WTC11 (cell line): ENCODE measurements at places on chromosomes 12 and 14.
A peak's percentile ranks its signal among the peaks of the same experiment; 100 is the strongest.

- DNase-seq = peak; percentile 15
Observed at GRCh38 chr12:62656591-62657362, 190.2 kb downstream of the MON2 start.

DNA sequence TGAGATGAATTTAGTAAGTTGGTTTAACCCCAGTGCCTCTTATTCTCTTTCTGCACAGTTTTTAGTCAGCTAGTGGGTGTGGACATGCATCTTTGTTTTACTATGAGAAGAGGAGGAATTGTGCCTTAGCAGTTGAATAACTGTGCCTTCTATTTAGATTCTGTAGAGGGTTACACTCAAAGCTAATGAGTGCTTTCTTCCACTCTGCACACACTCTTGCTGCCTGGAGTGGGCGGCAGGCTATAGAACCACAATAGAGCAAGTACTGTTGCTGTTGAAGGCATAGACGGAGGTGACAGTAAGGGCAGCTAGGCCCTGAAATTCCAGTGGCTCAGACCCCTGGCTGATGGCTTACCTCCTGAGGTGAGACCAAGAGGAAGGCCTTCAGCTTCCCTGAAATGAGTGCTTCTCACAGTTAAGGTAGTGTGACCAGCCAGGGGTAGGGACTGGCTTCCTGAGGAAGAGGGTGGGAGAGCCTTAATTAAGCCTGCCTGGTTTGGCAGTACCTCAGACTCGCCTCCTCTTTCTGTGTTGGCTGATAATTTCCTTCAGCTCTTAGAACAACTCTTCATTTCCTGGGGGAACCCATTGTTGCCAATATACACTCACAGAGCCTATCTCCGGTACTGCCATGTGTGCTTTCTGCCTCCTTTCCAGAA, 24.7 kb downstream of the SUSD6 start:
- no peak for DNase-seq

- no peak for DNase-seq
Observed at GRCh38 chr14:67562025-67562775, 29.1 kb downstream of the PLEKHH1 start.

GRCh38 chr12:26678697-26679660, 154.0 kb downstream of the ITPR2 start:
- no peak for DNase-seq

DNA sequence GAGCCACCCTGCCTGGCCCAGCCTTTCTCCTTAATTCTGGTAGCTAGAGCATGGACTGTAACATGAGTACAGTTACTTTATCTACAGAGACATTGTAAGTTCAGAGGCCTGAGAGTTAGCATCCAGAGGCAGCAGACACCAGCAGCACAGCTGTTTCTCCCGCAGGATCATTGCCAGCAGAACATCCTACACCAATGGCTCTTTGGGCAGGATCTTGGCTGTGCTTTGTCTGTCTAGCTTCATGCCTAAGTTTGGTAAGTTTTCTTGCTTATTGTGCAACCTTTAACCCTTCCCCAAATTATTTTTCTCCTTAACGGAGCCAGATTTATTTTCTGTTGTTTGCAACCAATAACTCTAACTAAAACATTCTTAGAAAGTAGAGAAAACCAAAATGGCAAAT, 21.6 kb downstream of the C12orf71 start:
- DNase-seq = no peak

- peak; percentile 68 for DNase-seq
Observed at GRCh38 chr14:89013098-89013504, 188.7 kb downstream of the TTC8 start.

DNA sequence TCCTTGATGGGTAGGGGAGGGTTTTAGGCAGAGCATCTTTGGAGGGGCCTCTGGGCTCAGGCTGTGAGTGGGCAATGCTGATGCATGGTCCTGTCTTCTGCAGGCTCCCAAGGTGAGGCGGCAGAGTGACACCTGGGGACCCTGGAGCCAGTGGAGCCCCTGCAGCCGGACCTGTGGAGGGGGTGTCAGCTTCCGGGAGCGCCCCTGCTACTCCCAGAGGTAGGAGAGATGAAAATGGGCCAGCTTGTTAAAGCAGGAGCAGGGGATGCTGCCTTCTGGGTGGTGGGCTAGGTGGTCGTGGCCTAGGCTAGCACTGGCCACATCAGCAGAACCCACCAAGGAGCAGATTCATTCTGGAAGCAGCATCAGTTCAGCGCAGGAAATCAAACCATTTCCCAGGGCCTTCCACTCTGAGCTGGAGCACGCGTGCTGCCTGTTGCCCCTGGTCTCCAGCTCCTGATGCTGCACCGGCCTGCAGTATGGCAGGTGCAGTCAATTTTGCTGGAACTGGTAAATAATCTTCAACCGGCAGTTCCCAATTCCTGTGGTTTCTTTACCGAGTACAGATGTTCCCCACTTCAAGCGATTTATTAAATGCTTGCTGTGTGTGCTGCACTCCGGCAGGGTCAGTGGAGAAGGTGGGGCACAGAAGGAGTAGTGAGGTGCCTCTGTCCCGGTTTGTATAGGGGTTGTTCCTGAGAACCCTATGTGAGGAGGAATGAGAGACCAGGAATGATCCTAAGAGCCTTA, 7.4 kb downstream of the PAPLN start:
- DNase-seq = peak; percentile 7

DNA sequence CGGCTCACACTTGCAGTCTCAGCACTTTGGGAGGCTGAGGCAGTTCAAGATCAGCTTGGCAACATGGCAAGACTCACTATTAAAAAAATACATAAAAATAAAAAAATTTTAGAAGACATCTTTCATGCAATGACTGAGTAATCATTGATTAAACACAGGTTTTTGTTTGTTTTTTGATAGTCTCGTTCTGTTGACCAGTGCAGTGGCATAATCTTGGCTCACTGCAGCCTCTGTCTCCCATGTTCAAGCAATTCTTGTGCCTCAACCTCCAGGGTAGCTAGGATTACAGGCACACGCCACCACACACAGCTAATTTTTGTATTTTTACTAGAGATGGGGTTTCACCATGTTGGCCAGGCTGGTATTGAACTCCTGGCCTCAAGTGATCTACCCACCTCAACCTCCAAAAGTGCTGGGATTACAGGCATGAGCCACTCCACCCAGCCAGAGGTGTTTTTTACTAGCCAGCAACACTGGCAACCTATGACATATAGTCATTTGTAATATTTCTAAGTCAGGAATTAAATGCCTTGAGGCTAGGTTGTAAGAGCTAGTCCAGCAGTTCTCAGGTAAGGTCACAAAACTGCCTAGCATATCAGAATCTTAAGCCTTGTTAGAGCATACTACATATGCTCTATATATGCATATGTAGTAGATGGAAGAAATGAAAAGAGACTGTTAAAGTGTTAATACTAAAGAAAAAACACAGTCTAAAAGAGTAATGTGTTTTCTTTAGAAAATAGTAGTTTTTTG, 27.1 kb downstream of the HECTD1 start:
- no peak for DNase-seq

- no peak for DNase-seq
Observed at GRCh38 chr14:37090026-37090425, 82.4 kb downstream of the SLC25A21 start.

- peak; percentile 4 for DNase-seq
Observed at GRCh38 chr14:104936361-104937155, 11.9 kb downstream of the PLD4 start.

GRCh38 chr12:122167356-122167925, 6.6 kb downstream of the IL31 start:
- no peak for DNase-seq

GRCh38 chr12:127214186-127214585, 1052.8 kb upstream of the TMEM132C start:
- DNase-seq = no peak

- DNase-seq = no peak
Observed at GRCh38 chr12:52537101-52537500, 15.8 kb downstream of the KRT71 start.

DNA sequence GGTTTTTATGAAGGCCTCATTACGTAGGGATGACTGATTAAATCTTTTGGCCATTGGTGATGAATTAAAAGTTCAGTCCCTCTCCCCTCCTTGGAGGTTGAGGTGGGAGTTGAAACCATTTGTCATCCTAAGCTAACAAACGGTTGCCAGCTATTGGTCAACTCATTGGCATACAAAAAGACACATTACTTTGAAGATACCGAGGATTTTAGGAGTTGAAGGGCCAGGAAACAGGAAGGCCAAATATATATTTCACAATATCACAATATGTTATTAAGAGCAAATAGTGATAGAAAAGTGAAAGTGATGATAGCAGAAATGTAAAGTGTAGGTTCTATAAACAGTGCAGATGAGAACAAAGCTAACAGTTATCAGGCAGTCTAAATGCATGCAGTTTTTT, 24.4 kb downstream of the RCOR1 start:
- DNase-seq = no peak

GRCh38 chr12:89622115-89622514, 86.5 kb downstream of the ATP2B1 start:
- no peak for DNase-seq

DNA sequence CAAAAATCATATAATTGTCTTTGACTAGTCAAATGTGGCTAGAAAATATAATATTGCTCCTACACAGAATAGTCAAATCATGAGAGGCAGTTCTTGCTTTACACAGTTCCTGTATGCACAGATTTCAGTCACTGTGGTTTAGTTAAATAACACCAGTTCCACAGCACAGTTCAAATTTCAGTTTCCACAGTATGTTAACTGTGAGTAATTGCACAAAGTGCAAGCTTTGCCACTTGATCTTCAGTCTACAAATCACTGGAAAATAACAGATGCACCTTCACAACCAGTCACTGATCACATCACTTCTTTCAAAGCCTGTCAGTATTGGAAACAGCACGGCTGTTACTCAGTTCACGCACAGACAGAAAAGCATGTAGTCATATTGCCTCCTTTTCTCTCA, 38.7 kb downstream of the KCNH5 start:
- DNase-seq = no peak

GRCh38 chr12:63752283-63752682, 27.4 kb upstream of the RXYLT1 start:
- no peak for DNase-seq

DNA sequence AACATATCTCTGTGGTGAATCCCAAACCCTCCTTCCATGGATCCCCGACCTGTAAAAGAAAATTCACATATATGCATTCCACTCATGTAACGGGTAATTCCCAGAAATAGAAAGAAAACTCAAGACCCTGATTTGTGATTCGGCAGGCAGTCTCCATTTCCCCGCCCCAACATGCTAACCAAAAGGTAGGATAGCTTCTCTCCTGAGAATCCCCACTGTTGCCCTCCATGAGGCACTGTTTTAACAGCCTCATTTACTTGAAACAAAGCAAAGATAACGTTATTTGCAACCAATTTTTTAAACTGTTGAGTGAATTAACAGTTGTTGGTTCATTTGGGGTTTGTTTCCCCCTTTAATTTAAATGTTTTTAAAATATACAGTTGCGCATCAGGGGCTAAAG, 774 bp upstream of the SLC2A13 start:
- no peak for DNase-seq

GRCh38 chr14:35807131-35807961, 1.7 kb downstream of the RALGAPA1 start:
- no peak for DNase-seq

DNA sequence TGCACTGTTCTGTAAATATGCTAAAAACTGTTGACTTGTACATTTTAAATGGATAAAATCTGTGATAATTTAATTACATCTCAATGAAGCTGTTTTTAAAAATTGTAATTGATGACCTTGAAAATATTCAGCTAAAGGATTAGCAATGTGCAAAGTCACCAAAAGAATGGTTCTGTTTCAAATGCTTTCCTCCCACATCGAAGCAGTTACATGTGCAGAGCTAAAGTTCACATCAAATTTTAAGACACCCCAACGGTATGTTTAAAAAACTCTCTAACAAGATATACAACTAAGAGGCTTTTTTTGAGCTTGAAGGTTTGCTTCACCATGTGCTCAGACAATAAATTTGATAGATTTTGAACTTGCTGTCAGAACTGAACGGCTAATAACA, 114.6 kb upstream of the KRAS start:
- no peak for DNase-seq

- no peak for DNase-seq
Observed at GRCh38 chr14:64828071-64828470, 51.6 kb downstream of the SPTB start.
